ENCODE measurements at places on chromosomes 3 and 15.
A peak's percentile ranks its signal among the peaks of the same experiment; 100 is the strongest.

- DNase-seq, result no peak
Observed at GRCh38 chr3:160779040-160779439, 23.0 kb downstream of the PPM1L start.

GRCh38 chr3:18100121-18100520 is 325.0 kb downstream of the SATB1 start:
- DNase-seq, result no peak

GRCh38 chr3:115832265-115832664 is 209.0 kb downstream of the GAP43 start:
- DNase-seq, result no peak

- DNase-seq, result no peak
Observed at GRCh38 chr3:195870937-195871336, 37.4 kb downstream of the TNK2 start.

DNA sequence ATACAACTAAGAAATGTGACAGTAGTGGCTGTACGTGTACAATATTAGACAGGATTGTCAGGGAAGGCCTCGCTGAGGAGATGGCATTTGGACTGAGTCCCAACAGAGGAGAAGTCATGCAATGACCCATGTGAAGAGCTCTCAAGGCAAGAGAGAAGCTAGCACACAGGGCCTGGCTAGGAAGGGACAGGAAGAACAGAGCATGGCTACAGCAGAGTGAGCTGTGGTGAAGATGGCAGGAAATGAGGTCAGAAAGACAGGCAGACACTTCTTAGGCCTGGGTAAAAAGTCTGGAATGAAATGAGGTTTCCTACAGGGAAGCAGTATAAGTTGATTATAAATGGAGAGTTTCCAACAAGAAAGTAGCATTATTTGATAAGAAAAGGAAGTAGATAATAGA is 33.2 kb upstream of the LEKR1 start:
- DNase-seq, result no peak

DNA sequence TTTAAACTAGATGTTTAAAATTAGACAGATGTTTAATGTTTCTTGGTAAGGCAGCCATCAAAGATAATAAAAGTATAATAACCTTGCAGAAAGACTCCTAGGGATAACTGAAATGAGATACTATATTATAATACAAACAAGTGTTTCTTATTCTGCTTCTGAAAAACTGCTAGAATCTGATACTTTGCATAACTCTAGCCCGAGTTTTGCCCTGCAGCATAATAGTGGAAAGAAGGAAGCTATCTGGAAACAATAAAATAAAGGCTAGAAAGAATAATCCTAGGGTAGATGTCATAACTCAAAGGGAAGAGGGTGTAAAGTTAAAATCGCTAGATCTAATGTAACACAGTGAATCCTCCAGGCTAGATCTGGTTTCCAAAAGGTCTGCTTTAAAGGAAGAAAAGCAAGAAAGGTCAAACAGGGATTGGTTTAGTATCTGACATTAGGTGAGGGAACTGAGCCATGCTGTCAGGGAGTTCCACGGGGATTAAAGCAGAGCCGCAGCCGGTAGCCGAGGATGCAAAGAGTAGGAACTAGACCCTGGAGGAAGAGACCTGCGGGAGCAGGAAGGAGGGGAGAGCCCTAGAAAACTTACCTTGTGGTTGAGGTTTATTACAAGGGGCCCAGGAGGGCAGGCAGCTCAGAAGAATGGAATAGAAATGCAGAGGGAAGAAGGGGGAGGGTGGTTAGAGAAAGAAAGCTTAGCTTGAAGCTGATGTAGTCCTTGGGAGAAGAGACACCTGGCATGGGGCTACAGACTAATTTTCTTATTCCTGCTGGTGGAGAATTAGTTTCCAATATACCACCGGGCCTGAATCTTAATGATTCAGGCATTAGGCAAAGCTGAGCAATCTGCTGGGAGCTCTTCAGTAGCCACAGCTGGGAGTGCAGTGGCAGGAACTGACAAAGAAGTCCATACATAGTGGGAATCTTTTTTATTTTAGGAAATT is 46.1 kb upstream of the TUSC7 start:
- no peak for DNase-seq

- DNase-seq, result no peak
Observed at GRCh38 chr3:25957026-25957425, 167.1 kb downstream of the OXSM start.

DNA sequence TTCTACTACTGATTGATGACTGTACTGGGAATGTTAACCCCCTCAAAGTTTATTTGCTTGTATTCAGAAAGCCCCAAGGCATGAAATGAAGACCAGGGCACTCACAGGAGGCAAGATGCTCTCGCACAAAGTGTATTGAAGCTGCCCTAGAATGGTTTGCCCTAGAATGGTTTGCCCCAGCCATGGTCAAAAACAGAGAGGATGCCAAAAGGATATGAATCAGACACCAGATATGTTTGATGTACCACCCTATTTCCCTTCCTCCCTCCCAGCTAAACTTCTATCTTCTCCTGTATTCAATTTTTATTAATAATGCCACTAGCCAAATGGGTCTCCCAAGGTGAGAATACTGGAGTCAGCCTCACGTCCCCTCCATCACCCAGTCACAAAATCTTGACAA is 101.3 kb downstream of the TMCO5A start:
- DNase-seq, result no peak

DNA sequence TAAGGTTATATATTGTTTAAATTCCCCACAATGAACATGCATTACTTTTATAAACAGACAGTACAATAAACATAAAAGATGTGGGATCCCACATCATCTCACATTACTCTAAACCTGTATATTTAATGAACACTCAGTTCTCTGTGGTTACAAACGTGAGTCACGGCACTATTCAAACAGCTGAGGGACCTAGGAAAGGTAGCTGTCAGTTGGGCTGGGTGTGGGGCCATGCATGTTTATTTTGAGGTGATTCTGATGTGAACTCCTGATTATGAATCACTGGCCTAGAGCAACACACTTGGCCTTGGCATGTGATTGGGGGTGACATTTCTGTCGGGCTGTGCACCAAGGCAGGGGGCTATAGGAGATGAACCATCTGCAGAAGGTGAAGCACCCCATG is 147.6 kb upstream of the HACD2 start:
- no peak for DNase-seq

DNA sequence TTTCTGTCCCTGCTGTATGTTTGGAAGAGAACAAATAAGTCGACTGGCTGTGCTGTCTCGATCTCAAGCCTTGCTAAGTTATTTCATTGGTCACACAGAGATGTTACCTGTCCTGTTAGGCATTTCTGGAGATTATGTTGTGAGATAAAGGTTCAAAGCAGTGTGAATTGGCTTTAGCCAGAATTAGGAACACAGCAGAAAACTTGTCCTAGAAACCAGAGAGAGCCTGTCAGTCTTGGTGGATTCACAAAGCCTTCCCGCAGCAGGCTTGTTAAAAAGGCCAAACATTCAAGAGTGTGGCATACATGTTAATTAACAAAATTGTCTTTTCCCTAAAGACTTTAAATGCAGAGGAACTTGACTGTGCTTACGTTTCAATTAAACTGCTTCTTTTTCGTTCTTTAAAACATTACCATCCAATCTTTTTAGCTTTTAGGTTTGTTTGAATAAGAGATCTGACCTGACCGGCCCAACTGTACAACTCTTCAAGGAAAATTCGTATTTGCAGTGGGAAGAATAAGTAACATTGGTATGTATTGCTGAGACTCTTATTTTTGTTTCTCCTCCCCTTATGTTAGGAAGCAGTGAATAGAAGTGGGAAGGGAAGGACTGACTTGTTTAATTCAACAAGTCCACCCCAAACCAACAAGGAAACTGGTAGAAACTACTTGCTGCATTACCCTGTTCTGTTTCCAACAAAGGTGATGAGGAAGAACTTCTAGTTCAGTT is 25.2 kb downstream of the ABHD2 start:
- no peak for DNase-seq

- DNase-seq, result no peak
Observed at GRCh38 chr3:127535106-127535785, 55.3 kb downstream of the TPRA1 start.

DNA sequence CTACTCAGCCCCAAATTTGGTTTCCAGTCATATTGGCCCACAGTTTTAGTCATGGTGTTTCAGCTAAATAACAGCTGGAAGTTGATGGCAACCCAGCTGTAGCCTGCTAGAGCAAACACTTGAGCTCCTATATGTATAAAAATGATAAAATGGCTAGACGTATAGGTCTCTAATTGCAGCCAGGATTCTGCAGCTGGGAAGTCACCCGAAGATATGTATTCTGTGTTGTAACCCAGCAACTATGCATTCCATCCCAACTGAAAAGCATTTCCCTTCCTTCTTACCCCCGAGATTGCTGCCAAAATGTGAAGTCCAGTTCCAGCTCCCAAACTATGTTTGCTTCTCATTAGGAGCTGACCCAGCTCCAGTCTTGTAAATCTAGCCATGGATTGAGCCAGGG is 408.4 kb downstream of the AGBL1 start:
- DNase-seq, result no peak

GRCh38 chr15:78080088-78080460 is 2.6 kb upstream of the TBC1D2B start:
- DNase-seq, result no peak

DNA sequence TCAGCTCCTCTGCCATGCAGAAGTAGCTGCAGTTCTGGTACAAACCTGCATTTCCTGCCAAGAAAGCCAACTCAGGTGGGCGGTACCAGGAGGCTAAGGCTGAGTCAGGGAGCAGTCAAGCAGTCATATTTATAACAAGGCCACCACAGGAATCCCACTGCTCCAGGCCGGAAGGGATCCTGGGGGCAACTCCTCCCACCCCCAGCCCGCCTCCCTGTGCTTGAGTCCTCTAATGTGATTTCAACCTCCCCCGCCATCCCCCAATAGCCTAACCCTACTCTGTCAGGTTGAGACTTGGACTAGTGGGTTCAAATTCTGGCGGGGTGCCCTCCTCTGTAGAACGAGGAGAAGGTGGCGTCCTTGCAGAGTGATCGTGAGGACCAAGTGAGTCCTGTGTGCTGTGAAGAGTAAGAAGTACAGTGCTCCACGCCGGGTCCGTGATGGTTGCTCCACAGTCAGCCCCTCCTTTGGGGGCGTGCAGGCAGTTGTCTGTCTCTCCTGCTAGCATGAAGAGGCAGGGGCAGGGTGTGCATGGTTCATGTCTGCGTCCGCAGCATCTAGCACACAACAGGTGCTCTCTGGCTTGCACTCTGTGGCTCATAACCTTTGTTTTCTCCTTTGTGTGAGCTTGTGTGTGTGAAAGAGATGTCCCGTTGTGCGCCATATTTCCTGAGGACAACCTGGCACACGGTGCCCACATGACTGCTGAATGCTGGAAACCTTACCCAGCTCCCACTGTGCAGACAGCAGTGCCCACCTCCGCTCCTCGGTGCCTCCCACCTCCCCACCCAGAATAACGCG is 78.3 kb downstream of the SMAD6 start:
- DNase-seq, result no peak

- DNase-seq, result peak; percentile 84
Observed at GRCh38 chr15:78108300-78109084, 16.1 kb downstream of the SH2D7 start.

GRCh38 chr15:45262906-45263461 is 10.9 kb downstream of the SLC28A2 start:
- no peak for DNase-seq

- DNase-seq, result no peak
Observed at GRCh38 chr3:168473334-168473890, 377.7 kb upstream of the GOLIM4 start.

DNA sequence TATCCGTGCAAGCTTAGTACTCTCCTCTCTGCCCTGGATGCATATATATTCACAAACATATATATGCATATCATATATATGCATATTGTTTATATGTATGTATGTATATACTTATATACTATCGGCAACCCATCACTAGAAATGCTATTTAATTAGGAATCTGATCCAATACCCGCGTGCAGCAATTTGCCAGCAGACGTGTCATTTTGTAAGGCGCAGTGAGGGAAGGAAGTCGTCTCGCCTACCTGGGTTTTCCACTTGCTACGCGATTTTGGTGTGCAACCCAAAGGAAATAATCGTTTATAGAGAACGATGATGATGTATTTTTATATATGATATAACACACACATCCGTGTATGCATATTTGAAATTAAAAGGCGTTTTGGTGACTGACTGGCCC is 5.6 kb upstream of the FEZF2 start:
- DNase-seq, result no peak

GRCh38 chr15:45921376-45921775 is 286.5 kb downstream of the SQOR start:
- no peak for DNase-seq

DNA sequence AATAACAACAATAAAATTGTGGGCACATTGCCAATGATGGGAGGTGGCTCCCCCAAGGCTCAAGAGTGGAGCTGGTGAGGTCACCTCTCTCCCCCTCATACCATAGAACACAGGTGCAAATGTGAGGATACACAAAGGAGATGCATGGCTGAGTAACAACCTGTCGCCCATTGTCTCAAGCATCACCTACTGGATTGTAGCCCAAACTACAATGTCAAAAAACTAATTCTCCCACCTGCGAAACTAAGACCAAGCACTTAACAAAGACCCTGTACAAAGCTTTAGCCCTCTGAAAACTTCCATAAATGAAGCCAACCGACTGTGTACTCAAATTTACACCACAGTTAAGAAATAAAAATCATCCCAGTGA is 50.4 kb upstream of the IGSF11 start:
- DNase-seq, result no peak

- no peak for DNase-seq
Observed at GRCh38 chr3:26406636-26407035, 215.9 kb upstream of the LRRC3B start.

DNA sequence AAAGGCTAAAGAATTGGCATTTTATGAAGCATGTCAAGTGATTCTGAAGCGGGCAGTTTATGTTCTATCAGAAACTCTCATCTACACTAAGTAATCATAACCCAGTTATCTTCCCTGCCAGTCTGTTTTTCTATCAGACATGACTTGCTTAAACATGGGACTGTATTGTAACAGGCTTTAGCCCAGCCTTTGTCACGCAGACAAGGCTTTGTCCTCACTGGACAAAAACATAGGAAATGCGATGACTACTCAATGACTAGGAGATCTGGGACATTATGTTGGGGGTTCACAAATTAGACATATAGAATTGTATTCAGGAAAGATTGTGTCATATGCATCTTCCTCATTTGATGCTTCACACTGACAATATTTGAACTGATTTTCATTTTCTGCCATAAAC is 115.5 kb downstream of the GADL1 start:
- DNase-seq, result no peak

DNA sequence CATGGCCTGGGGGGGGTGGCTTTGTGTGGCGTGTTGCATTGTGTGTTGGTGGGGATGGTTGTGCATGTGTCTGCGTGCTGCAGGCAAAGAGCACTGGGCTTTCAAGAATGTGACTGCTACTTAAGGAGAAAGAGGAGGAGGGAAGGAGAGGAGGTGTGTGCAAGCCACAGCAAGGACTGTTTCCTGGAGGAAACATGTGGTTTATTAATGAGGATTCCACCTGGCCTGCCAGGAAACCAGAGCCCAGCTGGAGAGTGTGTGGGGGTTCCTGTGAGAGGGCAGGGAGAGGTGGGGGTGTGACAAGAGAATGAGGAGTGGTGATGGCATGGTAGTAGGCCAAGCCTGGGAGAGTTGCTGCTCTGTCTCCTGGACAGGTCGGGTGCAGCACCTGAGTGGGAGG is 258.1 kb upstream of the ROPN1 start:
- no peak for DNase-seq

All from activated T-cell treated with anti-CD3 and anti-CD28 coated beads, Interleukin-2, amount 50 U/mL, for 4 hours (primary cell).